NCI-H748 treated with DMSO at 0.1 percent for 48 hours (cell line): ENCODE measurements at places on chromosomes 1 and 21.

DNA sequence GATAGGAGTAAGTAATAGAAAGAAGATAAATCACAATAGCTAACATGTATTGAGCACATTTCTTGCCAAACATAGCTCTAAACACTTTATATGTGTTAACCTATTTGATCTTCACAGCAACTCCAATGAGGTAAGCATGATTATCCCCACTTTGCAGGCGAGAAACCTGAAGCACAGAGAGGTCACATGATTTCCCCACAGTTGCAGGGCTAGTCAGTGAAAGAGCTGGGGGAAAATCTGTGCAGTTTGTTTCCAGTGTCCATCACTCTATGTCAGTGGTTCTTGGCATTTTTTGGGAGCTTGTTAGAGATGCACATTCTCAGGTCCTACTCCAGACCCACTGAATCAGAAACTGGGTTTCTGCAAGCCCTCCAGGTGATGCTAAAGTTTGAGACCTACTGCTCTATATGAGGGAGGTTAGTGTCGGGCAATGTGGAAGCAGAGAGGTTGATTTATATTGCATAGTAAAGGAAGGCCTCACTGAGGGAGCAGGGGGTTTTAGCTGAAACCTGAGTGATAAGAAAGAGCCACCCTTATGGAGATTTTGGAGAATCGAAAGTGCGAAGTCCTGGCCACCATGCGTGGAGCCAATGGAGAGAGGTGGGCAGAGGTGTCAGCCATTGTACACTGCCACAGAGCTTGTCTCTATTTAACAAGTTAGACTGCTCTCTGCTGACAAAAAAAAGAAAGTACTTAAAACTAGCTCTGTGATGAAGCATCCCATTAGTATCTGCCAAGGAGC lies 20.9 kb downstream of the MCOLN3 start:
- DNase-seq = no peak

DNA sequence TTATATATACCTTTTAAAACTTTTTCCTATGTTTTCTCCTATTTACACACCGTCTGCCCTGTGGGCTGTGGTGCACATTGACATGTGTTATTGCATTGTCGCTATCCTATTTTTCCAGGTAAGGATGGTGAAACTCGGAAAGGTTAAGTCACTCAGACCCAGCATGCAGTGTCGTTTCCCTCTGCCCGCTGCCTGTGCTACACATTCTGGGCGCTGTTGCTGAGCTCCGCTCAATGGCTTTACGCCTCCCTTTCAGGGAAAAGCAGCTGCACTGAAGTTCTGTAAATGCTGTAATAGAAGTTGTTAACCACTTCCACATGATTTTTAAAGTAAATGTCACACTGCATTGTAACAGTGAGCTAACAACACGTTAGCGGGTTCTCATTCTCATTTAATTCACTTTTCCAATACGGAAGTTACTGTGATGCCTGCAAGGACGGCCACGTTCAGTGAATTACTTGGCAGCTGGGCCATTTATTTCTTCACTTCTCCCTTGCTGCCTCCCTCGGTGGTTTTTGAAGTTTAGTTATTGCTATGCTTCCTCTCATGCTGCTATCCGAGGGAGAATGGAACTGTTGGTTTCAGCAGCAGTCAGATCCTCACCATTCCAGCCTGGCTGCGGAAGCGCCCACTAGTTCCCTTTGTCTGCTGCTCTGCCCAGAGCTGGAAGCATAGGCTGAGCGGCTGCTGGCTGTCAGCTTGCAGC lies 288.7 kb downstream of the SPATA17 start:
- DNase-seq = no peak

DNA sequence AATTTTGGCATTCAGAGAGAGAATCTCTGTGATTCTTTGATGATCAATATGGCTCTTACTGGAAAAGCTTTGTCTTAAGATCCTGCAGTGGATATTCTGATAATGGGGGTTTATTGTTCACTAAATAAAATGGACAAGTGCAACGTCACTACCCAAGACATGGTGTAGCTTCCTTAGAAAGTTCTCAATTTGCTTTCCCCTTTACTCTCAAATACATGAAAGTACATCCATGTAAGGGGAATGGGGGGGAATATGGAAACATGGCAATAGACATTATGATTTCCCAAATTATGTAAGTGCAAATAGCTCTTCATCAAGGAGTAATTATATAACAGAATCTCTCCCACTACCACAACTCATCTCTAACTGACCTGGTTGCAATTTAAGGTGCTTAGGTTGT lies 126.3 kb upstream of the DPYD start:
- no peak for DNase-seq

DNA sequence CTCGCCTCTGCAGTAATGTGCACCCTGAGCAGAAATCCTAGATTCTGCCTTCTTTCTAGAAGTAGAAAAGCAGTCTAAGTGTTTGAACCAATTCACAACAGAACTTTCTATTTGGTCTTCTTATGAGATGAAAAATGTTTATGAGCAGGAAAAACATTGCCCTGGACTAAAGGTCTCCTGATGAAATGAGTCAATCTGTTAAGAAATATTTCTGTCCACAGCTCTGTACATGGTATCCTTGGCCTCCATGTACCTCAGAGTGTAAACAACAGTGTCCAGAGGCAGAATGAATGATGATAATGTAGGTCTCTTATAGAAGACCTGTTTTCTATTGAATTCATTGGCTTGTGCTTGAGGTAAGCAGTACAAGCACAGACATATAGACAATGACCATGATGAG lies 6.2 kb upstream of the APCS start:
- DNase-seq = no peak

- no peak for DNase-seq
Observed at GRCh38 chr1:18890706-18891425, 11.5 kb downstream of the ALDH4A1 start.

- peak; percentile 36 for DNase-seq
Observed at GRCh38 chr1:115275216-115275615, 62.8 kb downstream of the NGF start.

DNA sequence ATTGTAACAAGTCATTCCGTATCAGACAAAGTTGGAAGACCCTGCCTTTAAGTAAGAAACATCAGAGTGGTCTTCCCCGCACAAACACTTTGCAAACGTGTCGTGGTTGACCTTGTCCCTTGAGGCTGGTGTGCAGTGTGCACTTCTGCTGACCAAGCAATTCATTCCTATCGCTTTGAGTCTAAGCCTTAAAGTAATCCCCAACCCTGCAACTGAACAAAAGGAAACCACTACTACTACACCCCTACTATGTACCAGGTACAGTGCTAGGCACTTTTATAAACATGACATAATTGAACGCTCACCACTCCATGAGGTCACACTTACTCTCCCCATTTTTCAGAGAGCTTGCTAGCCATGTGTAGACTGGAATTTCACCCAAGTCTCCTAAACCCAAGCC lies 10.6 kb downstream of the ITPKB start:
- DNase-seq = no peak

DNA sequence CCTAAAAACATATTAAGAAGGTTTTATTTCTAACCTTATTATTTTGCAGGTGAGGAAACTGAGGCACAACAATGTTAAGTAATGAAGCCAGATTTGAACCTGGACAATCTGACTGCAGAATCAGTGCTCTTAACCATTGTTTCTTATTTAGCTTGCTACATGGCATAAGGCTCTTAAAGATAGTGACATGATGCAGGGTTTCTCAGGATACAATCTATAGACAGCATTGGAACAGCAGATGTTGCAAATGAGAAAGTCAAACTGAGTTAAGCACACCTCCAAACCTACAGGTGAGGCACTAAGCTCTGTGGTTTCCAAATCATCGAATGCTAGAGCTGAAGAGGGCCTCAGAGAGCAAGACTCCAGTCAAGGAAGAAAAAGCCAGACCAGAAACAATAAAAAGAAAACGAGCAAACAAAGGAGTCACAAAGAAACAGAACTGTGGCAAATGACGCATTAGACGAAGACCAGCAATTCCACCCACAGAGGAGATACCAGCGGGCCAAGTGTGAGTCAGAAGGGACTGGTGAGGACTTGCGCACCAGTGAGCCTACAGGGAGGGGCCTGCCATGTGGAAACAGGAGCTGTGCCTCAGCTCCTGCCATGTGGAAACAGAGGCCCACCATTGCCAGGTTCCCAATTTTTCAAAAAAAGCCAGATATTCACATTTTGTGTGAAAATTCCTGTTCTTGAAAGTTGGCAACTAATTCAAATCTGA lies 14.4 kb downstream of the CD58 start:
- no peak for DNase-seq

- DNase-seq = no peak
Observed at GRCh38 chr1:106680216-106680615, 376.3 kb upstream of the PRMT6 start.

GRCh38 chr1:223765719-223766340 lies 53.5 kb downstream of the CAPN2 start:
- DNase-seq = peak; percentile 74

GRCh38 chr21:33455686-33456446 lies 23.9 kb downstream of the TMEM50B start:
- no peak for DNase-seq

GRCh38 chr1:157166590-157166989 lies 28.4 kb upstream of the ETV3 start:
- no peak for DNase-seq
